ENCODE measurements at places on chromosomes 7 and 10.
A peak's percentile ranks its signal among the peaks of the same experiment; 100 is the strongest.

GRCh38 chr7:80940539-80941207 is 21.8 kb upstream of the SEMA3C start:
- DNase-seq: no peak

DNA sequence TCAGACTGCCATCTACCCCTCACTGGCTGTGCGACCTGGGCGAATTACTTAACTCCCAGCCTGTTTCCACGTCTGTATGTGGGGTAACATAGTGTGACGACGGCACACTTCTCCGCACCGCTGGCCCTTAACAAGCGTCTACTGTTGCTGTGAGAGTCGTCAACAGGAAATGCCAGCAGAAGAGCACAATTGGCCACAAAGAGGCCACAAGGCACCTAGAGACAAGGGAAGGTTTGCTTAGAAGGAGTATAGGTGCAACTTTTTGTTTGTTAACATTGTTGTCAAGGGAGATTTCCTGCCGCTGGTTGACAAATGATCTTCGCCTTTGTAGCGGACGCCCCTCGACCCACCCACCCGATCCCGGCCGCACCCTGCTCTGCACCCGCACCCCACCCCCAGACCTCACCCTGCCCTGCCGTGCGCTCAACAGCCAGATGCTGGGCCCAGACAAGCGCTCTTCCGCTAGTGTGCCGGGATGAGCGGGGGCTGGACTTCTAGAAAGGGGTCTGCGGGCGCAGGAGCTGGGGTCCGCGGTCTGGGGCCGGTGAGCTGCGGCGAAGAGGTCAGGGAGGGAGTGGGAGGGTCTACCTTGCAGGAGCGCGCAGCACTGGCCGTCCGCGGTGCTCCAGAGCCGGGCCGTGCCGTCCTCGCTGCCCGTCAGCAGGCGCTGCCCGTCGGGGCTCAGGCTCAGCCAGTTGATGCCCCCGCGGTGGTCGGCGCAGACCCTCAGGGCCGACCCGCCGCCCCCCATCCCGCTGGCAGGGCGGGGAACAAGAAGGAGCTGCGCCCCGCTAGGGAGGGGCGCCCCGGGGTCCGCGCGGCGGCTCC is 785 bp downstream of the WDR86 start:
- DNase-seq: no peak

DNA sequence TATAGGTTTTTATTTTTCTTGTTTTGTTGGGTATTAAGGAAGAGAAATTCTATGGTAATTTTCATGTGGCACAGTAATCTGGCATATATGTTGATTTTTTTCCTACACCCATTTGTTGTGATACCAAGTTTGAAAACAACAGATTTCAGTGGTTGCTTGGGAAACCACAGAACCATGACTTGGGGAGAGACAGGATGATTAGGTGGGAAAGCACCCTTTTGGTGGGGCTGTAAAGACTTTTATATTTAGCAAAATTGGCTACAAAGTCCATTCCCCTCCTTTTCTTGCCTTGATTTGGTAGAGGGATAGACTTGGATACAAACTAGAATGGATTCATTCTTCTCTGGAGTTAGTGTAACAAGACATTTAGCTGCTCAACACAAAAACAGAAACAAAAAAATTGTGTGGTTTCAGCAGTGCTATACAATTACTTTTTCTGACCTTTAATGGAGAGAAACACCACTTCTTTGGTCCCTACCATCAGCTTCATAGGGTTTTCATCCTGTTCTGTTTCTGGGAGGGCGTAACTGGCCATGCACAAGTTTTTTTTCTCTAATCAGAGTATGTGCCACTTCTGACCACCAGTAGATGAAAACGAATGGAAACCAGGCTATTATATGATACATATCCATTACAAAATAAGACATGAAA is 52.7 kb downstream of the FIGNL1 start:
- no peak for DNase-seq

- DNase-seq: peak; percentile 71
Measured at GRCh38 chr10:44978570-44979280, at the start of gene DEPP1. DEPP1 (minus strand) TSS chr10:44978809; CDS start chr10:44978030, 779 bp downstream.

GRCh38 chr10:124320778-124321432 is 97.8 kb downstream of the OAT start:
- DNase-seq: no peak

GRCh38 chr10:115674496-115674895 is 581.3 kb downstream of the ATRNL1 start:
- DNase-seq: no peak

- peak; percentile 8 for DNase-seq
Measured at GRCh38 chr7:156178214-156178613, 366.0 kb upstream of the SHH start.

DNA sequence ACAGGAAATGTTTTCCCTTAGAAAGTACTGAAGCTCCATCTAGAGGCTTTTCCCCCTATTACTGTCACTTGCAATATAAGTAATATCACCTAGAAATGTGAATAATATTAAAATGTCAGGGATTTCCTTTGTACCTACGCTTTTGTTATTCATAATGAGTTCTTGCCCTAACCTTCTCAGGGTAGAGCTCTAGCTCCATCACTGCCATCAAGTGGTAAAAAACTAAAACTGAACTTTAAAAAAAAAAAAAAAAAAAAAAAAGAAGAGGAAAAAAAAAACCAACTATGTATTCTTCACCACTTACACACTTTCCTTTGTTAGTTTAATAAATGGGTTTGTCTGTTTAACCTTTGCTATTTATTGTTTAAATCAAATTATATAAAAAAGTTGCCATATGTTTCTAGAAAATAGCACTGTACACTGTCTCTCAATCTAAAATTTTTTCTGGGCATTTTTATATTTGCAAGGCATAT is 49.9 kb downstream of the DNAJC1 start:
- peak; percentile 51 for DNase-seq

DNA sequence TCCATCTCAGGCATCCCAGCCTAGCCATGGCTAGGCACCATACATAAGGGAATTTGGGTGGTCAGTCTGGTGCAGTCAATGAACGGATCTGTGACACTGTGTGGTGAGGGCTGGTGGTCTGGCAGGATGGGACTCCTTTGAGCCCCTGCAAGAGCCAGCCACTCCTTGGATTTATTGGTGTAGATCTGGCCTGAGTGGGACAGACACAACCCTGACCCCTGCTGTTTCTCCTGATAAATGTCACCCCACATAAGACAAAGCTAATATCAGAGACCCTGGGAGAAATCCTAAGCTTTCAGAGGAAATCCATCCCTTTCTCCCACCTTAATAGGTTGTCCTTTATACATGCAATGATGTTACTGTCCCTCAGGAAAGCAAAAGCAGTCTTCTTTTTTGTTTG is 2.3 kb downstream of the FBXO24 start:
- DNase-seq: peak; percentile 37

DNA sequence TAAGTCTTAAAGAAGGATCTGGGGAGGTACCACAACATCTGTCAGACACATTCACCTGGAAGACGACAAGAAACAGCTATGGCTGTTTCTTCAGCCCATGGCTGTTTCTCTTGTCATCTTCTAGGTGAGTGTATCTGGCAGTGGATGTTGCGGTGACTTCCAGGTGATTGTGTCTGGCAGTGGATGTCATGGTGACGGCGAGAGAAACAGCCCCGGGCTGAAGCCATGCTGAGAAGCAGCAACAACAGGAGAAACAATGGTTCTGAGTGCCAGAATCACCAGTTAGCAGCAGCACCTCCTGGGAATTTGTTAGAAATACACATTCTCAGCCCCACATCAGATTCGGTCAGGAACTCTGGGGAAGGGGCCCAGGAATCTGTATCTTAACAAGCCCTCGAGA is 68.6 kb upstream of the SYPL1 start:
- DNase-seq: no peak

GRCh38 chr10:96614515-96614914 is 27.7 kb upstream of the TM9SF3 start:
- peak; percentile 27 for DNase-seq

- DNase-seq: no peak
Measured at GRCh38 chr10:10092581-10092980, 925.1 kb upstream of the CELF2 start.

GRCh38 chr7:150406312-150406566 is 27.1 kb downstream of the ZNF775 start:
- DNase-seq: no peak

GRCh38 chr10:110893559-110894179 is 21.9 kb downstream of the PDCD4 start:
- peak; percentile 68 for DNase-seq

- DNase-seq: no peak
Measured at GRCh38 chr10:131277278-131277677, 34.2 kb downstream of the TCERG1L start.

DNA sequence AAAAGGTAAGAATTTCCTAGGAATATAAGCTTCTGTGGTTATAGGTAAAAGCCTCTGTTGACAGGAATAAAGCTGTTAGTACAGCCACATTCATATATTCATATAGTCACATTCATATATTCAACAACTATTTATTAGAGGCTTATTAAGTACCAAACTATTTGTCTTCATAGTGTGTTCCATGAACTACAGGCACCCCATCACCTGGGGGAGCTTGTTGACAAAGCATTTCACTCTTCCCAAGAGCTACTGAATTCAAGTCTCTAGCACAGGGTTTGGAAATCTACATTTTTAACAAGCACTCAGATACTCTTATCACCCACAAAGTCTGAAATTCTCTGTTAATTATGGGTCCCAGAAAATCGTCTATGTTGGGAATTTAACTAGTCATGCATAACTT is 110.6 kb downstream of the RNLS start:
- no peak for DNase-seq

GRCh38 chr10:11521860-11522259 is 89.6 kb downstream of the USP6NL start:
- peak; percentile 45 for DNase-seq

- DNase-seq: no peak
Measured at GRCh38 chr10:70906953-70907636, 18.7 kb upstream of the PCBD1 start.

DNA sequence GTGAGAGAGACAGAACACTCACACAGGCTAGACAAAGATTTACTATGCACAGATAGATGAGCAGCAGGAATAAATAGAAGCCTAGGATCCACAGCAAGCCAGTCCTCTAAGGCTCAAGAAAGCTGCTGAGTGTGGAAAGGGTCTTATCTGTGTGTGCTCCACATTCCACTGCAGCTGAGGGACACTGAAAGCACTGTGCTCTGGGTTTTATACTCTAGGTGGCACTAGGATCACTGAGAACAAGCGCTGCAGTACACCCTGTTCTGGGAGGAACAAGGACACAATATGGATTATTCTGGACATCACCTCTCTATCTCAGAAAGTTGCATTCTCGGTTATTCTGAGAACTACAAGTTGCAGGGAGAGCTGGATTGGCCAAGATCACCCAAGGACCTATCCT is 4.9 kb upstream of the KLHL7 start:
- DNase-seq: no peak

- DNase-seq: no peak
Measured at GRCh38 chr10:75525067-75525466, 93.6 kb downstream of the LRMDA start.
